NCI-H1417 (cell line): ENCODE measurements at places on chromosomes 16 and 17.

- peak; percentile 88 for DNase-seq
Measured at GRCh38 chr17:81917565-81918332, at the start of gene SIRT7. Gene SIRT7 (minus strand): TSS chr17:81918176. CDS start chr17:81918131, 45 bp downstream.

DNA sequence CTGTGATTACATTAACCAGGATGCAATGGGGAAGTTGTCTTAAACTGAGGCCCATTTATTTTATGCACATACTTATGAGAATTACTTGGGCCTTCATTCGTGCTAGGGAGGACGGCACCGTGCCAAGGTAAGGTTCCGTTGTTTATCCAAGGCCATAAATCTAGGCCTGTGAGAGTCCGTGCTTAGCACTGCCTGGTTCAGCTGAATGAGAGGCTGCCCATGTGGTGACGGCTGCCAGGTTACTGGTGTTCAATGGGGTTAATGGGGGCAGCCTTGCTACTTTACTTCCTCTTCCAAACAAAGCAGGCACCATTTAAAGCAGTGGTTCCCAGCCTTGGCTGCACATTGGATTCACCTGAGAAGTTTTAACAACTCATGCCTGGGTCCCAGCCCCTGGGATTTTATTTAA, 135.1 kb upstream of the NOL11 start:
- peak; percentile 71 for DNase-seq

DNA sequence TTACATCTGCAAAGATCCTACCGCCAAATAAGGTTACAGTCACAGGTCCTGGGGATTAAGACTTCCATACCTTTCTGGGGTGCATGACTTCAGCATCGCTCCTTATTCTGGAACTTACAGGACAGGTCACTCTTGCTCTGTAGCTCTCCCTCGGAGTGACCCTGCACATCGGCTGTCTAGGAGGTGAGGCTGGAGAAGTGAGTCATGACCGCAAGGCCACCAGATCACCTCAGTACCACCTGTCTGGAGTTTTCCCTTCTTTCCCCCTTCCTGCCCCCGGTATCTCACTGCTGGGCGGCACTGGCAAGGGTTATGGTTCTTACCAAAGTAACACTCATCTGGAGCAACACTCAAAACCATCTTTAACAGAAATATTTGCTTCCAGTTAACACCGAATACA, 374.8 kb downstream of the SLC39A11 start:
- DNase-seq, result no peak

DNA sequence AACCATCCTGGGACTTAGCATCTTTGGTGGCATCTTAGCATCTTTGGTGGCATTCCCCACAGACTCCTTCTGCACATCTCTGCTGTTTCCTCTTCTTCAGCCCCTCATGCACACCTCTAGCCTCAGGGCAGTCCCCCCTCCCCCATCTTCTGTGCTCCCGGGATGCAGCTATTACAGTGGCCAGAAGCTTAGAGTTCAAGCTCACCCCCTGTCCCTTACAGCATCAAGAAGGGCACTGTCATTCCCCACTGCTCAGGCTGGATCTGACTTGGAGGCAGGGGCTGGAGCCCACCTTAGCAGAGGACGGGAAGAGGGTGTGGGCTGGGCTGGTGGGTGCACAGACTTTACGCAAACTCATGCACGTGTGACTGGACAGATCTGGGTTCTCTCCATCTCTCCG, 650 bp downstream of the EPN3 start:
- DNase-seq, result no peak

DNA sequence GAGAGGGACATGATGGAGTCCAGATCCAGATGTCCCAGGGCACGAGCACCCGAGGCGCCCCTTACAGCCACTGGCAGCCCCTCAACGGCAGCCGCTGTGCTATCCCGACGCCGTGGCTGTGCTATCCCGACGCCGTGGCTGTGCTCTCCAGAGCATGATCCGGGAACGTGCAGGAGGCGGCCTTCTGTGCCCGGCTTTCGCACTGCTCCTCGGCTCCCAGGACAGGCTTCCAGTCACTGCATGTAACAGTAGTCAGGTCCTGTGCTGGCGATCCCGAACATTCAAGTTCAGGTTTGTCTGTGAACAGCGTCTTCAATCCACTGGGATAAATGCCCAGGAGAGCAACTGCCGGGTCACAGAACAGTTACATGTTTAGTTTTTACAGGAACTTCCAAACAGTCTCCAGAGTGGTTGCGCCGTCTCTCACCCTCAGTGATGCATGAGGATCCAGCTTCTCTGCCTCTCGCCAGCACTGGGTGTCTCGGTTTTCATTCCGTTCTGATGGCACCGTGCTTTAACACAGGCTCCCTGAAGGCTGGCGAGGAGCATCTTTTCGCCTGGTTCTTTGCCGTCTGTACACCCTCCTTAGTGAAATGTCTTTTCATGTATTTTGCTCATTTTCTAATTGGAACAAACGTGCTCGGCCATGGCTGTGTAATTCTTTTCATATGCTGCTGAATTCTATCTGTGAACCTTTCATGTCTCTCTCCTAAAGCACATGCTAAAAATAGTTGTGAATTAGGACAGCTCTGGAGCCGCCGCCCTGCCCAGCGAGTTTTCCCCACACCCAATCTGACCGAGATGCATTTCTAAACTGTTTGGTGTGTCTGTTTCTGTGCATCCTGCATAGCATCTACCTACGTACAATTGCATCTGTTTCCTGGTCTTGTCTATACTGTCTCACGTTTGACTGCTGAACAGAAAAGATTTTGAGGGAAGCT, 72.6 kb upstream of the METRNL start:
- DNase-seq, result peak; percentile 25
